NCI-H2107 (cell line): ENCODE measurements at places on chromosomes 4 and X.

- no peak for DNase-seq
These were observed 208.8 kb downstream of the UGT8 start for GRCh38 chr4:114807357-114807756.

DNA sequence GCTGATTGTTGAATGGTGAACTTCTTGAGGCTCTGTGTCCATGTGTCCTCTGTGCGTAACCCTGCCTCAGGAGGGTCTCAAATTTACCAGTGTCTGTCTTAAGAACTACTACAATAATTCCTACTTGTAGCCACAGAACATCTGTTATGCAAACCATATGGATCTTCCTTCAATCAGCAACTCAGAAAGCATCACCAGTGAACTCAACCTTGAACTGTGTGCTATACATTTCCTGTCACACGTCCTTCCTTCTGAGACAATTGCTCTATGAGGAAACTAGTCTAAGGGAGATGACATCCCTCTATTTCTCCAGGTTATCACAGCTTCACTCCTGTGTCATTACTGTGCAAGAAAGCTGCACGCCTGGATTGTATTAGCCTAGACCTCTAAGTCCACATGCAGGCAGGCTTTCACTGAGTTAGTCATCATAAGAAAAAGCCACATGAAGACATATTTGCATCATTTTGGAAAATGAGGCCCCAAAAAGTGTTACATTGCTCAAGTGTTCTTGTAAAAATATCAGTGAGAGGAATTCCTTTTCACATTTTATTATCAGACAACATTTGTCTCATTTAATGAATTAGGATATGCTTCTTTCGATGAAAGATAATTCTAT lies 157.8 kb downstream of the AFF2 start:
- no peak for DNase-seq

DNA sequence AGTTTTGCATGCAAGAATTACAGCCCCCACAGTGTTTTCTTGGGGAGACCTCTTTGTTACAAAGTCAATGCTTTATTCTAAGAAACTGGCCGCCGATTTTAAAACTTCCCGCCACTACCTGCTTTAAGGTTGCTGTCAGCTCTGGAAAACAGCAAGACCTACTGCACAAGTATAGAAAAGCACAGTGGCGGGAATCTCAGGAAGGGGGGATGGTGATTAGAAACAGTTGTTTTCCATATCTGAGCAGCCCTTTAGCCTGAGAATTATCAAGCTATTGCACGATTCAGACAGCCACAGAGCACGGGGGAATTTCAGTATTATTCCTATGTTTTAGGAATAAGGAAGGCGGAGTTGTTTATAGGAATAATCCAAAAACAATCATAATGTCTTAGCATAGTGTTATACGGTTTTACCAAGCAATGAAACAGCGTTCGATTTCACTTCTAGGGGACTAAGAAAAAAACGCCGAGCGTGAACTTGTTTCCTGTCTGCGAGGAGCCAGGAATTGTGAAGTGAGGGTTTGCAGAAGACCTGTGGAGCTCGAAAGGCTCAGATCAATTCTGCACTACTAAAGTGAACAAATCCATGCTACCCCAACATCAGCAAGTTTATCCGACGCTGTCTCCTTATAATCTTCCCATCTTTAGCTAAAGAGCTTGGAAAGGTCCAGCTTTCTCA lies 81.3 kb downstream of the HMGN5 start:
- no peak for DNase-seq

GRCh38 chr4:48315728-48316630 lies 25.4 kb upstream of the SLAIN2 start:
- peak; percentile 0 for DNase-seq

- no peak for DNase-seq
These were observed 167.3 kb upstream of the LEF1 start for GRCh38 chr4:108336076-108336475.

GRCh38 chr4:110781944-110782343 lies 159.1 kb upstream of the PITX2 start:
- DNase-seq, result no peak

DNA sequence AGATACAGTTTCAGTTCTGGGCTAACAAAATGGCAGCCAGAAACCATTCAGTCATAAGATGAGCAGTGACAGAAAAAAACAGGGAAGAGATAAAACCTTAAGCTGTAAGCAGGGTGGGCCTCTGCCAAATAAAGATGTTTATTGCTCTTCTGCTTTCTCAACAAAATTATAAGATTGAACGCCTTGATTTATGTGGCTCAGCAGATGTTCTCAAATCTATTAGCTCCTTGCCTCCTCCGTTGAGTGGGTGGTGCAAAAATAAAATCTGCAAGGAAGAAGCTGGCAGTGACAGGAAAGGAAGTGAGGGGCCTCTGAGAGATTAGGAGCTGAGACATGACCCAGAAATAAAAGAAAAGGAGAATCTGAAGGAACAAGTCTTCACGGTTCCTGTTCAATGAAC lies 206.6 kb downstream of the PTTG2 start:
- DNase-seq, result no peak

GRCh38 chr4:20480165-20480947 lies 219.9 kb upstream of the PACRGL start:
- DNase-seq, result no peak

DNA sequence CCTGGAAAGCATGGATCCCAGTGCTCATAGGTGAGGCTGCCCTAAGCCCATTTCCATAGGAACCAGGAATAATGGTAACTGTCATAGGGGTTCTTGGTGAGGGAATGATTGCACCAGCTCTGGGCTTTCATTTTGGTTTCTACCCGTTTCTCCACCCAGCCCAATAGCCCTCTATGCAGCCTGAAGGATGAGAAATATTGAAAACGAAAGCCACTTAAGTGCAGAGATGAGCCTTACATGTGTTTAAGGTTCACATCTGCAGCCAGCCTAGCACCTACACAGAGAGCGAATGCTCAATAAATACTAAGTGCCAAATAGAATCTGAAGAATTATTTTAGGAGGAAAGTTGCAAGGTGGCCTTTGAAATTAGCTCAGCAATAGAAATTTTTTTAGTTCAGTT lies 60.4 kb downstream of the MCF2 start:
- DNase-seq, result no peak

DNA sequence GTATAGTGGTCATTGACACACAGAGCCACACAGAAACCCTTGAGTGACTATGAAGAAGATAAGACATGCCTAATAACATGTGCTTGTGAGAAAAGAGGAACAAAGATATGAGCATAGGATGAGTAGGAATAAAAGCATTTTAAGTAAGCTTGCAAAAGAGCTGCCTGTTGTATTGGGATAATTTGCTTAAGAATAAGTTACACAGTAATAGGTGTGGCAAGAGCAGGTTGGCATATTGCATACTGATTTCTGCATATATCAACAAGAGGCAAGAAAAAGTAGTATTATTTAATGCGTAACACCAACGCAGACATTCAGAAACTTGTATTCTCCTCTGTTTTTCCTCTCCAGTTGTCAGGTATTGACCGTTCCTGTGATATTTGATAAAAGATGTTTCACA lies 111.5 kb upstream of the UGT8 start:
- no peak for DNase-seq

- DNase-seq, result no peak
These were observed 11.9 kb downstream of the TMPRSS11D start for GRCh38 chr4:67871867-67872266.

DNA sequence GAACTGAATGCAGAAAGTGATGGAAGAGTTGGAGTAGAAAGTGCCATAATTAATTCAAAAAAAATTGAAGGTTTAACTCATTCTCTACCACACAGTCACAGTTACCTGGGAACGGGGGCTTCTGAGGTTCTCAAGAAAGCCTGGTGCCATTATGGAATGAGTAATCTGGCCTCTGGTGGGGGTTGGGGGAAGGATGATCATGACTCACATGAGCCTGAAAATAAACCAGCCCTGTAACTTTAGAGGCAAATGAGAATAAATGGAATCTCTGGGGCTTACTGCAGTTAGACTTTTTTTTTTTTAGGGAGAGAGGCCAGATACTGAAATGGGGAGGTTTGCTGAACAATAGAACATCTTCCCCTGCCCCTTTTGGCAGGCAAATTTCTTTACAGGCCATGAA lies 55.3 kb downstream of the SOD3 start:
- DNase-seq, result no peak

DNA sequence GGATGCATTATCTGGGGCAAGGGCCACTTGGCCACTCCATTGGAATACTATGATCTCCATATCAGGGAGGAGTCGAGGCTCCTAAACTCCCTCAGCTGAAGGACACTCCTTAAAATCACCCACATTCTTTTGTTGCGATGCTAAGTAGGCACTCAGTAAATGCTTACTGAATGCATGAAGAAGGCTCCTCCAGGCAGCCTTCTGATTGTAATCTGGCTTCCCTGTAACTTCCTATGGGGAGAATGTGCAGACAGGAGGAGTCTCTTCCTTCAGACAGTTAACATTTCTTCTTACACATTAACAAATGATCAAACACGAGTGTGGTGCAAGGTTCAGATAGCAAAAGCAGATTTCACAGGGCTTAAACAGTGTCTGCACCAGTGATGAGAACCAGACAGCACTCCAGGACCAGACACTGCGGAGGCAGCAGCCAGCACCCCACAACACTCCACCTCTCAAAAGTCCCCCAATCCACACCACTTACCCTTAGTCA lies 21.4 kb upstream of the USO1 start:
- no peak for DNase-seq

DNA sequence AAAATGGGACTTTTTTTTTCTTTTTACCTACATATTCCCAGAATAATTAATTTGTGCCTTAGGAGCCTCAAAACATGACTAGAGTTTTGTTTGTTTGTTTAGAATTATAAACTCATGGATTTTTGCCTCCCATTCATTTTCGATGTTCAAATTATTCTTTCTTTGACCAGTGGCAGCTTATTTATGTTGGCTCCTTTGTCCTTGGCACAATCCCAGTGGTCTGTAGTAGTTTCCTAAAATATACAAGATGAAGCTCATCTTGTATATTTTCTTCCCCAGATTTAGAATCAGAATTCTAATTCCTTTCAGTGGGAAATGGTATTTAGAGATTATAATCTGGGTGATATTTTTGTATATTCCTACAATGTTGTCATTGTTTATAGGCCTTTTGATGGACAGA lies 27.2 kb downstream of the DCK start:
- DNase-seq, result no peak

DNA sequence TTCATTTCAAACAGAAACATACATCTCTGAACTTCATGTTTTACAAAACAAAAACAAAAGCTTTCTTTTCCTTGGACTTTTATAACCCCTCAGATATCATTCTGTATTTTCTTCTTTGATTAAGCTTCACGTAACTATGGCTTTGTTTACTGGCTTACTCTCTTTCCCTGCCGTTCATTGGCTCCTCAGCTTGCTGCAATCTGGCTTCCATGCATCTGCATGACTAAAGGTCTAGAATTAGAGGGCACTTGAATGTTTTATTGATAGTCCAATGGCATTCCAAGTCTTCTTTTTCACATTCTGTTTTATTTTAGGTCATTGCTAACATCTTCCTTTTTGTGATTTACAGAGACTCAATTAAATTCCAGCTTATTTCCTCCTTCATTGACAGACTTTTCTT lies 487.6 kb downstream of the GRXCR1 start:
- no peak for DNase-seq

DNA sequence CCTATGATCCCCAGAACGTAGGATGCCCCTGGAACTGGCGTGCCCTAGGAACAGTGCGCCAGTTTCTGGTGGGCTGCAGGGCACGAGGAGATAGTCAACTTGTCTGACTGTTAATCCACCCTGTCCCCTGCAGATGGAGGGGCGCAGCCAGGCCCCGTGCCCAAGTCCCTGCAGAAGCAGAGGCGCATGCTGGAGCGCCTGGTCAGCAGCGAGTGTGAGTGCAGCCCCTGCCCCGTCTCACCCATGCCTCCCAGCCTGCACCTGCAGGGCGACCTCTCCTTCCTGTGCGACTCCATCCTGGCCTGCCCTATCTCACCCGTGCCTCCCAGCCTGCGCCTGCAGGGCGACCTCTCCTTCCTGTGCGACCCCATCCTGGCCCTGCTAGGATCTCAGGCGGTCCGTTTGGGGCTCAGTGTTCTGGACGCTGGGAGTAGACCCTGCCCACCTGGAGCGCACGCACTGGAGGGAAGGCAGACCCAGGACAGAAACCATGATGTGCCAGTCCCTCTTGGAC lies 22.2 kb downstream of the WFS1 start:
- DNase-seq, result no peak

GRCh38 chr4:128061566-128062536 lies 739 bp downstream of the LARP1B start:
- DNase-seq, result peak; percentile 22

GRCh38 chr4:99825272-99825671 lies 8.6 kb downstream of the DAPP1 start:
- DNase-seq, result no peak

GRCh38 chrX:154598656-154599055 lies 13.7 kb downstream of the CTAG1A start:
- DNase-seq, result no peak

- no peak for DNase-seq
These were observed 105.0 kb upstream of the NR0B1 start for GRCh38 chrX:30414144-30414543.

- no peak for DNase-seq
These were observed at the start of gene OTC for GRCh38 chrX:38352362-38352761. Gene OTC (plus strand): TSS chrX:38352604. CDS start chrX:38352697, 93 bp downstream.

DNA sequence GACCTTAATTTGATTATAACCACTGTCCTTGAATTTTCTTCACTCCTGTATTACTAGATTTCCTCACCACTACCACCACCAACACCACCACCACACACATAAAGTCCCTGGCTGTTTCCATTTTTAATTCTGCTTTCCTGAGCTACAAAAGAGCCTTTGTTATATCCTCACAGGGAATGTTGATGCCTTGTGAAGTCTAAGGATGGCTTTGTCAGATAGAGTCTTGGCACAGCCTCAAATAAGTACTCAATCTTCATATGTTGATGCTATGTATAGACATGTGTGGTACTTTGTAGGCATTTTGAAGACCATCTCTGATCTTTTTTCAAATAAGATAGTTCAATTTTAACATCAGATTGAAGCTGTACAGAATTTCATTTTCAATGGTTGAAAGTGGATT lies 1016.7 kb upstream of the LCORL start:
- no peak for DNase-seq
